ENCODE measurements at places on chromosomes 16 and 17. TPM values are rescaled to one million over a fixed set of nuclear protein-coding genes. Genes with fewer than 3 reads are reported as not detected.

Gene SP6
- not detected for total RNA-seq

Gene AIPL1
- not detected for total RNA-seq

Gene RHBDL3
- total RNA-seq = 0.26 TPM

Gene KRTAP2-1
- not detected for total RNA-seq

Gene ELP5
- 34.9 TPM for total RNA-seq

Gene TERB1
- total RNA-seq = not detected

Gene GAS7
- 2.1 TPM for total RNA-seq

Gene ZP2
- total RNA-seq = not detected

Gene TLCD2
- 8.4 TPM for total RNA-seq

Gene BAHCC1
- 6.3 TPM for total RNA-seq

Gene SLC47A2
- total RNA-seq = not detected

Gene OTOA
- total RNA-seq = not detected

Gene ABCC12
- not detected for total RNA-seq

Gene CYB5B
- total RNA-seq = 77.8 TPM

Gene KRTAP9-3
- not detected for total RNA-seq

Gene ABCA10
- 1.2 TPM for total RNA-seq

Gene TOM1L2
- total RNA-seq = 21.5 TPM

Gene PKMYT1
- 12.6 TPM for total RNA-seq

Gene HOXB5
- 18.9 TPM for total RNA-seq

Gene CCL11
- 0.13 TPM for total RNA-seq

Gene CCL16
- not detected for total RNA-seq

Gene NOG
- total RNA-seq = 0.08 TPM

Gene NEURL4
- 7.5 TPM for total RNA-seq

Gene NPIPB6
- not detected for total RNA-seq

Gene CRYM
- total RNA-seq = not detected

Gene TBX6
- 0.13 TPM for total RNA-seq

Gene MARCHF10
- total RNA-seq = not detected

Gene CCL17
- total RNA-seq = not detected

Gene ABCA9
- 0.13 TPM for total RNA-seq

Gene GNAO1
- total RNA-seq = 0.08 TPM

Gene CDK10
- 32.7 TPM for total RNA-seq

Gene HCRT
- total RNA-seq = not detected

Gene KRT32
- not detected for total RNA-seq

Gene C1QL1
- 1.4 TPM for total RNA-seq

Gene NBR1
- 106 TPM for total RNA-seq

Gene IRX3
- total RNA-seq = 0.91 TPM

Gene SLC35G3
- not detected for total RNA-seq

Gene NPIPA2
- not detected for total RNA-seq

Gene KRTAP3-2
- not detected for total RNA-seq

Gene CHST5
- not detected for total RNA-seq

Gene KCNH4
- total RNA-seq = not detected

Gene OR2C1
- not detected for total RNA-seq

Gene AHSP
- total RNA-seq = 0.39 TPM

Gene NLRC5
- total RNA-seq = 7.3 TPM

Gene DCXR
- 86.3 TPM for total RNA-seq

Gene RAC3
- total RNA-seq = 25.0 TPM

Gene CD300E
- total RNA-seq = not detected

Gene TUBG2
- total RNA-seq = 24.8 TPM

Gene RNF112
- 1.6 TPM for total RNA-seq

Gene RAB37
- 7.7 TPM for total RNA-seq

Gene PHOSPHO1
- total RNA-seq = 0.65 TPM

Gene KLHL10
- total RNA-seq = not detected

Gene KRT33B
- not detected for total RNA-seq

Gene PITPNC1
- 12.5 TPM for total RNA-seq

Gene SLC47A1
- 0.40 TPM for total RNA-seq

Data from epithelial cell of alveolus of lung (primary cell).